ENCODE measurements at places on chromosomes 5 and 9.

GRCh38 chr5:5386329-5386728, 36.1 kb upstream of the ICE1 start:
- DNase-seq, result no peak

- peak; percentile 78 for DNase-seq
Observed at GRCh38 chr9:113957821-113958341, 81.8 kb downstream of the ZNF618 start.

DNA sequence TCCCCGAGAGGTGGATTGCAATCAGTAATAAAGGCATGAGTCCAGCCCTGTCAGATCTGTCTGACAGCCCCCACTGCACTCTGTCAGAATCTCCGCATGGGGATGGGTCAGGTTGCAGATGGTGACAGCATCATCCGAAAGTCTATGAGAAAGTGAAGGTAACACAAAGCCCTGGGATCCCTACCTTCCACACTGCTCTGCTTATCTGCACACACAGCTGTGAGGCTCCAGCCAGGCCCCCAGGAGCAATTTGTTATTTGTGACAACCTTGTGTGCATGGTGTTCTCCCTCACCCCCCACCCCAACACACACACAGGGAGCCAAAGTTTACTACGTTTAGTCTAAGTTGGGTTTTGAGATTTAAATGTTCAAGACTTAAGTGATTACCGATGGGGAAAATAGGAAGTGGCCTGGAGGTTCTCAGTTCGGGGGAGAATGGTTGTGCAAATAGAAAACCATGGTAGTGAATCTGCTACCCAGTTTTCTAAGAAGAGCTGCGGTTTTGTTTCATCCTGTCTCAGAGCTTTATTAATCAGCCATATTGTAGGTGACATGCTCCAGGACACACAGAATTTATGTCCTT, 92.7 kb downstream of the SV2C start:
- DNase-seq, result no peak

GRCh38 chr5:164487939-164488338, 982.5 kb downstream of the MAT2B start:
- peak; percentile 15 for DNase-seq

- peak; percentile 27 for DNase-seq
Observed at GRCh38 chr9:131546336-131547084, 1.2 kb downstream of the PRRT1B start.

DNA sequence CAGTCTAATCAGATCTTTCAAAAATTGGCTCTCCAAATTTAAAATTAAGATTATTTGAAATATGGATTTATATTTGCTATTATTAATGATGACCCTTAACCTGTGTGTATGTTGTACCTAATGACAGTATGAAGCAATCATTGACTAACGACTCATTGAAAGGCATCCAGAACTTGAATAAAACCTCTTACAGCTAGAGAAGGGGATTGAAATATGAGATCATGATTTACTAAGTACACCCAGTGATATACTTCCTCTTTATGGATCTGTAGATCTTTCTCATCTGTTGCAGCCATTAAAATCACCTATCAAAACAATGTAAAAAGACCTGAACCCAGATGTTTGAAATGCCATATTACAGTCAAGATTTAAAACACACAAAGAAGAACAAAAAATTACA, 126.5 kb downstream of the RPS23 start:
- no peak for DNase-seq

DNA sequence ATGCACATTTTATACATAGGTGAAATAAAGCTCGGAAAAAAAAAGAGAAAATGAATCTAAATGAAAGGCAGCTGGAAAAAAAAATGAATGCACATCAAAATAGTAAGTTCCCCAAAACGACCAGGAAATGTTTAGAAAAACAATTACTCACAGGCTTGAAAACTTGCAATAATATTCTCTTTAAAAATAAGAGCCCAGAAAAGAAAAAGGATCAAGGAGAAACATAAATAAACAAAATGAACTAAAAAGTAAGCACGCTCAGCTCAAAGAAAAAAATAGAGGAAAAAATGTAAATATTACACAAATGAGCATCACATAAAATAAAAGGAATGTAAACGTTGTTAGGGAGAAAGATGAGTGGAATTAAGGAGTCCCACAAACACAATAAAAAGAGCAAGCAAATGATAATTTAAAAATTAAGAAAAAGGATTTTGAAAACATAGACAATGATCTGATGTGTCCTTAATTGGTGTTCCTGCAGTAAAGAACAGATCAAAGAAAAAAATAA, 54.2 kb downstream of the SLC27A6 start:
- no peak for DNase-seq

DNA sequence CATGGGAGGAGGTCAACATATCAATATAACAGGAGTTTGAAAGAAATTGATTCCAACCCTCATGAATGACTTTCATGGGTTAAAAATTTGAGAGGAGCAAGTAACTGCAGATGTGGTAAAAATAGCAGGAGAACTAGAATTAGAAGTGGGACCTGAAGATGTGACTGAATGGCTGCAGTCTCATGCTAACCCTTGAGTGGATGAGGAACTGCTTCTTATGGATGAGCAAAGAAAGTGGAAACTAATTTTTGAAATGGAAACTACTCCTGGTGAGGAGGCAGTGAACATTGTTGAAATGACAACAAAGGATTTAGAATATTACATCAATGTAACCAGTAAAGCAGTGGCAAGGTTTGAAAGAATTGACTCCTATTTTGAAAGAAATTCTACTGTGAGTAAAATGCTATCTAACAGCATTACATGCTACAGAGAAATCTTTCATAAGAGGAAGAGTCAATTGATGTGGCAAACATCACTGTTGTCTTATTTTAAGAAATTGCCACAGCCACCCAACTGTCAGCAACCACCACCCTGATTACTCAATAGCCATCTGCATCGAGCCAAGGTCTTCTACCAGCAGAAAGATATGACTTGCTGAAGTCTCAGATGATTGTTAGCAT, 1683.2 kb downstream of the MAT2B start:
- no peak for DNase-seq

DNA sequence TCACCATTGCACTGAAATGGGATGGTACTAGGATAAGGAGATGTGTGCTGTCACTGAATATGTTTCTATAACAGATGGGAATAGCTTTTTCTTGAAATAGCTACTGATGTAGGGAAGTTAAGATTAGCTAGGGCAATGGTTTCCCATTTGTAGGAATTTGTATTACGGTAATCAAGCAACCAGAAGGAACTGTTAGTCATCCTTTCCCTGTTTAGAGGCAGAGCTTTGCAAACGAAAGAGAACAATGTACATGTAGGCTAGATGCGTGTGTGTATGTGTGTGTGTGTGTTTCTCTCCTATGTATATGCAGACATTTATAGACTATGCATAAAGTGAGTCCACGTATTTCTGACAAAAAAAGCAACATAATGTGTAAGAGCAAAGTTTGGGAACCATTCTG, 171.9 kb upstream of the GRIA1 start:
- no peak for DNase-seq

- DNase-seq, result peak; percentile 66
Observed at GRCh38 chr5:64074533-64074932, 91.1 kb upstream of the RNF180 start.

DNA sequence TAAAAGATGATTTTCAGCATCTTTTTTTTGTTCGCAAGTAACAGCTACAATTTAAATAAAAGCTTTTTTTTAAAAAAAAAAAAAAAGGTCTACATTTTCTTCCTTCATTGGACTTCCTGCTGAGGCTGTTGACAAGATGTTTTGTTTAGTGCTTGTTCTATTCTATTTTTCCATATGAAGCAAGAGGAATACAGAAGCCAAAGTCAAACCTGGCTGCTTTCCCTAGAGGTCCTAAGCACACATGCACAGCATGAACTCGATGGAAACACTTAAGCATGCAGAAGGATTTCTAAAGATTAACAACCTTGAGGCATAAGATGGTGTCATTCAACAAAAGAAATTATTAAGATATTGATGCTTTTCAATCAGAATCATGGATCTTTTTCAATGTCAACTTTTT, 105.1 kb downstream of the ADCY2 start:
- DNase-seq, result no peak

DNA sequence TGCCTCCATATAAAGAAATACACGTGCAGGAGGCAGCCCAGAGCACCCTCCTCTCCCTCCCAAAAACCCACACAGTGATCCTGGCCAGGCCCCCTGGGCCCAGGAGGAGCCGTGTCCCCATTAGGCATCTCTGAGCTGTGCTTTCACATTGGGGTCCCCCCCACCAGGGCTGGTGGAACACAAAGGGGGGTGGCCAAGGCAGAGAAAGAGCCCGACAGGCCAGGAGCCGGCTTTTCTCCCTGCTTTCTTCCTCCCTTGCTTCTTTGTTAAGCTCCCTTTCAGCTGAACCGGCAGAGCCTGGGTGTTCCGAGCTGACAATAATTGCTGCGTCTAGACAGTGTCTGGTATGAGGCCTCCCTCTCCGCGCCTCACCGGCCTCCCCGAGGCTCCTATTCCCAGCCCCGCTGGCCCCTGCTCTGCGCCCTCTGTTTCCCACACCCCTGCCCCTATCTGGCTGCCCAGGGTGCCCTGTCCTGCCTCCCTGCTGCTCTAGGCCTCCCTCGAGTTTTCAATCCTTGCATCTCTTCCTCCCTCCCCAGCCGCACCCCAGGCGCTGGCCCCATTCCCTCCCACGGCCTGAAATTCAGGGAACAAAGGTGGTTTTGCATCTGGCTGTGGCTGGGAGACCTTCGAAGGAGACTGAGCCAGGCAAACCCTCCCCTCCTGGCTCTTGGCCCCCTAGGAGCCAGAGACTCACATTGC, 120.6 kb downstream of the C9orf50 start:
- peak; percentile 92 for DNase-seq

DNA sequence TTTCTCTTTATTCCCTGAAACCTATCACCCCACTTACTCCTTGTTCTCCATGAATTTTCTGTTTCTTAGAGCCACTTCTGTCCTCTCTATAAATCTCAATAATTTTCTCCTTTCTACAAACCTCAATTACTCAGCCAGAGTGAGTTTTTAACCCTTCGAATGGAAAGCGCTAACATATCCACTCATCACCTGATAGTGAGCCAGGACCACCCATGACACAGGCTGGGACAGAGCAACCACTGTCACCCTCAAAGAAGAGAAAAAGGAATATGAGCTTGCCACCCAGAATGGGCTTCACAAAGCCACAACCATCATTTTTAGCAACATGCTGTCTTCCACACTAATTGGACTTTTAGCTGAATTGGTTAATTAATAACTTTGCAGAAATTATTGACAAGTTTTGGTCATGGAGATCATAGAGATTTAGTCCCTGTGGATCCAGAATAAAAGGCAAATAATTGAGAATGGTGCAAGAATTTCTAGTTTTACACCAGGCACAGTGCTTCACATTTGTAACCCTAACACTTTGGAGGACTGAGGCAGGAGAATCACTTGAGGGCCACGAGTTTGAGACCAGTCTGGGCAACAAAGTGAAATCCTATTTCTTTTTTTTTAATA, 32.1 kb upstream of the SELENOP start:
- no peak for DNase-seq

DNA sequence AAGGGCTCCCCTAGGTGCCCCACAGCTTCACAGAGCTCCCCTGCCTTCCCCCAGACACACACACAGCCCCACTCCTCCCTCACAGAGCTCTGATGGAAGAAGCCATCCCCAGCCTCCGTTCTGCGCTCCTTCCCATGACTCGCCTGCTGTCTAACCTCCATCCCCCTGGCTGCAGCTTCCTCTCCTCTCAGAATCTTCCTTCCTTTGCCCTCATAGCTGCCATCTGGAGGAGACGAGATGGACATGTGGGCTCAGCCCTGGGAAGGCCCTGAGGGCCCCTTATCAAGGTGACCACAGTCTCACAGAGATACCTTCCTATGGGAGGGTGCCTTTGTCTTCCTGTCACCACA, 94.3 kb downstream of the PCDH1 start:
- DNase-seq, result no peak

DNA sequence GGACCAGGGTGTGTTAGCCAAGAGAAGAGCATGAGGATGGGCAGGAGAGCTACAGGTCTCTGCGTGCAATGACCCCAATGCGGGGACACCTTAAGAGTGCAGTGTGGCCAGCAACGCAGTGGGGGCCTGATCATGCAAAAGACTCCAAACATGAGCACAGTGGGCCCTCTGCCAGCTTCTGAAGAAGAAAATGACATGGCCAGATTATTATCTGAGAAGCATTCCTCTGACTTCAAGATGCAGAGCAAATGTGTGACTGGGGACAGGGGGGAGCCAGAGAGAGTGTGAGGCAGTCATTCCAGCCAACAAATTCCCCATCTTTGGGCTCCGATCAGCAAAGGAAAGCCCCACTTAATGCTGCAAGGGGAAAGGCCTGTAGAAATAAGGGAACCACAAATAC, 229.4 kb downstream of the CDK5RAP2 start:
- no peak for DNase-seq

- no peak for DNase-seq
Observed at GRCh38 chr5:82820961-82821845, 256.0 kb downstream of the TMEM167A start.

- peak; percentile 45 for DNase-seq
Observed at GRCh38 chr5:157665467-157666070, 5.8 kb upstream of the C5orf52 start.

GRCh38 chr9:21385131-21385670, at the start of gene IFNA2:
TSS of gene IFNA2 (minus strand) at chr9:21385398. CDS start at chr9:21385329, 69 bp downstream.
- no peak for DNase-seq

- no peak for DNase-seq
Observed at GRCh38 chr9:81534138-81534875, 155.0 kb downstream of the TLE1 start.

DNA sequence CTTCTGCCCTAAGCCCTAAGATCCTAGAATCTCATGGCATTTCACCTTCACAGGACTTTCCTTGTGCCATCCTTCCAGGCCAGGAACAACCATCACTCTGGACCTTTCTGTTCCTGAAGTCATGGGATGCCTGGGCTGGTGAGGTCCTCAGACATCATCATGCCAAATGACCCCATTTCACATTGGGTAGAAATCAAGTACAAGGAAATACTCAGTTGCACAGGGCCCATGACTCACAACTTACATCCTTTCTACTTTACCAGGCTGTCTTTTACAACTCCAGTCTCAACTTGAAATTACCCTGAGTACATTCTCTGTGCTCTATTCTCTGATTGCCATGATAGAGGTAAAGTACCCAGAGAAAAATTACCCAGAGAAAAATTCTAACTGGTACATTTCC, 167.1 kb downstream of the PIK3R1 start:
- DNase-seq, result no peak

DNA sequence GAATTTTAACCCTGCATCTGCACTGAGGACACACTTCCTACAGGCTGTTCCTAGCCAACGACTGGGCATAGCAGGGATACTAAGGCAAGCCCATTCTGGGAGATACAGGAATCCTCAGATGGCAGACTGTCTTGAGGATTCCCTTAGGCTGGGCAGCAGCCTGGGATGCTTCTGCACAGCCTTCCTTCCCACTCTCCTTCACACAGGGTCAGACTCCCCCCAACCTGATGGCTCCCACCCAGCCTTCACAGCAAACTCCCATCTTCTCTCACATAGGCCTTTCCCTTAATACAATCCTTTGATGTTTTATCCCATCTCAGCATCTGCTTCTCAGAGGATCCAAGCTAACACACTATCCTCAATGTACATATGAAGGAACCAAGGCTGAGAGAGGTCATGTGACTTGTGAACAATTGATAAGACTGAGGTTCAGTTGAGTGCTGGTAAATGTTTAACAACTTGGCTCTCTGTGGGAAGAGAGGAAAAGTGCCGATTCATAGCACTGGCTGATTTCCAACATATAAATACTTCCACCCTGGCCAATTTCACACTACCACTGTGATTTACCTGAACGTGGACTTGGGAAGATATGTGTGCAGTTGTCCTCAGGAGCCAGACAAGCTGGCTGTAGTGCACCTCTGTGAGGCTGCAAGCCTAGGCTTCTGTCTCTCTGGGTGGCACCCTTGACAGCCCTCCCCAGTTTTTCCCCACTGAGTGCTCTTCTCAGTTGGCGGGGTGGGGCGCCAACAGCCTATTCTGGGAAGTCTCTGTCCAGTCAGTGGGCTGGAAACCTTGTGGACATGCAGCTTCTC, 120.2 kb upstream of the TRIM32 start:
- DNase-seq, result peak; percentile 17

GRCh38 chr5:149766460-149767280, 36.6 kb downstream of the PPARGC1B start:
- no peak for DNase-seq
